ENCODE measurements at places on chromosomes 13 and 19.

GRCh38 chr19:11927227-11927626 lies 2.3 kb downstream of the ZNF700 start:
- DNase-seq, result no peak

- no peak for DNase-seq
These were observed 92.9 kb downstream of the GNG7 start for GRCh38 chr19:2609389-2610116.

GRCh38 chr13:111954661-111955411 lies 112.1 kb upstream of the SOX1 start:
- no peak for DNase-seq

DNA sequence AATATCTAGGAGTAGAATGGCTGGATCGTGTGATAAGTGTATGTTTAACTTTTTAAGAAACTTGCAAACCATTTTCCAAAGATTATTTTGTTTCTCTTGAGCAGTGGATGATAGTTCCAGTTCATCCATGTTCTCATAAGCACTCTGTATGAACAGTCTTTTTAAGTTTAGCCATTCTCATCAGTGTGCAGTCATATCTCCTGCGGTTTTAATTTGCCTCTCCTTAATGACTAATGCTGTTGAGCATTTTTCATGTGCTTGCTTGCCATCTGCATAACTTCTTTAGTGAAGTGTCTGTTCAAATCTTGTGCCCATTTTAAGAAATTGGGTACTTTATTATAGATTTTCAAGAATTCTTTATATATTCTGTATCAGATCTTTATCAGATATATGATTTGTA lies 58.6 kb downstream of the WASF3 start:
- no peak for DNase-seq

GRCh38 chr19:29606420-29606747 lies 301 bp downstream of the POP4 start:
- DNase-seq, result no peak

- peak; percentile 51 for DNase-seq
These were observed at the start of gene IL17D for GRCh38 chr13:20702915-20703779. Gene IL17D, plus strand, starts transcription at chr13:20703699. Its CDS starts 303 bp downstream, at chr13:20704002.

DNA sequence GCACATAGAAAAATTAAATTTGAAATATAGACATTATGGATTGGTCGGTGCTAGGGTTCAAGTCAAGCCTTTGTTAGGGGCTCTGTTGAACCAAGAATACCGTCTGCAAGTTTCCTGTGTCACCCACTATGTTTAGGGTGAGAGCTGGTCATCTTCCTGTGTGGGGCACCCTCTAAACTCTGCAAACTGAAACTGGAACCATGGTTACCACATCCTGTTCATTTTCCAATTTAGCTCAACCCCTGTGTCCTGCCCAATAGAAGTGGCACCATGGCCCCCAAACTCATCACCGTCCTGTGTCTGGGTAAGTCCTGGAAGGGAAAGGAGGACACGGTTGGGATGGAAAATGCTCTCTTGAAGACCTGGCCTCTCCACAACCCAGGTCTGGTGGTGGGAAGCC lies 29.9 kb downstream of the LAIR2 start:
- DNase-seq, result no peak

DNA sequence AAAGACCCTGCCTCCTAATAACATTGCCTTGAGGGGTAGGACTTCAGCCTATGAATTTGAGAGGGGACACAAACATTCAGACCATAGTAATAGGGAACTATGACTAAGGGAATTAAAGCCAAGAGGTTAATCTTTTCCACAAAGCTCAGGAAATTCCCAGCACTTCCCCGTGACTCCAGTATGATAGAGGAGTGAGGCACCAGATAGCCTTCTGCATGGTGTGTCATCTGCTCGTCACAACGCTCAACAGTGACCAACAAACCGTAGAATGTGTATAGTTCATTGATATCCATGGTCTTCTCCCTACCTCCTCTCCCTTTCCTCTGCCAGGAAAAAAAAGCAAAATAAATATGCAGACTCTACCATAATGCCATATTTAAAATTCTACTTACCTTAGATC lies 64.4 kb downstream of the B3GLCT start:
- no peak for DNase-seq

GRCh38 chr13:93098972-93099371 lies 127.6 kb upstream of the GPC6 start:
- no peak for DNase-seq

DNA sequence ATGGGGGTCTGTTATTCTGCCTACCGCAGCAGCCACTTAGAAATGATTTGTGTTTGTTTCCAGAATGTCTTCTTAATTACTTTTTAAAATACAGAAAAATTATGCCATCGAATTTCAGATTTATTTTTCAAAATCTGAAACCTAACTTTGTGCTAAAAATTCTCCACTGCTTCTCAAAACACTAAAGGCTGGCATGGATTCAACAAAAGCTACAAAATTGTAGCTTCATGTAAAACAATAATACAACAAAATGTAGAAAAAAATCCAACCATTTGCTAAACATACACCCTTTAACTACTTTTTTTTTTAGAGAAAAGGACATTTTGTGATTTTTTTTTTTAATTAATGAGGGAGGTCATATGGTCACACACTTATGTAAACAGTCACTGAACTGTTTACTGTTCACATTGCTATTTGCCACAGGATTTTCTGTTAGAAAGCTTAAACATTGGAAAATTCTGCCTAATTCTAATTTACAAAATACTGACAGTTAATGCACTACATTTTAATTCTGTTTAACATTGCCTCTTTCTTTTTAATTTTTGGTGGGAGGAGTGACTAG lies 606.6 kb downstream of the DCT start:
- DNase-seq, result no peak

- no peak for DNase-seq
These were observed 39.2 kb downstream of the TBC1D4 start for GRCh38 chr13:75442736-75443234.

GRCh38 chr13:35471706-35472322 lies 4.7 kb downstream of the MAB21L1 start:
- no peak for DNase-seq

GRCh38 chr13:101382701-101383100 lies 33.6 kb downstream of the NALCN start:
- no peak for DNase-seq

DNA sequence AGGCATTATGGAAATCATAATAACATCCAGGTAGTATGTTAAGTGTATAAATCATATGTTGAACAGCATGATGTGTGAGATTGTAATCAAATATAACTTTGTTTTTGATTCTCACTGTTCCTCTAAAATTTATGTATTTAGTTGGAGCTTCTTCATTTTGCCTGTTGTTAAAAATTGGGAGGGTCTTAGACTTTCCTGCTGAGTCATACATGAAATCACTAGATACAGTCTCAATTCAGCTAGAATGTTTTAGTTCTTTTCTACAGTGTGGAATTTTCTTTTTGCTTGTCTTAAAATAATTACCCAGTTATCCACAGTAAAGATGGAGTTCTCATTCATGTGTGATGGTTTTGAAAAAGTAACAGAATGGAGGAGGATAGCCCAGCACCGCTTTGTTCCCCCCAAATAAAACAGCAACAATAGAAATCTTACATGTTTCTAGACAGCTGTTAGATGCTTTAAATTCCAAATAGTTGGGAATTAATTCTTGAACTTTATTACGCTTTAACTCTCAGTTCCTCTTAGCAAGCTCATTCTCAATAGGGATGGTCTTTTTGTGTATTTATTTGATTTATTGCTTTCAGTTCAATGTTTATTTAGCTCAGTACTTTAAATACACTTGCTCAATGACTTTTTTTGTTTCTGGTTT lies 109.5 kb downstream of the PDS5B start:
- no peak for DNase-seq

DNA sequence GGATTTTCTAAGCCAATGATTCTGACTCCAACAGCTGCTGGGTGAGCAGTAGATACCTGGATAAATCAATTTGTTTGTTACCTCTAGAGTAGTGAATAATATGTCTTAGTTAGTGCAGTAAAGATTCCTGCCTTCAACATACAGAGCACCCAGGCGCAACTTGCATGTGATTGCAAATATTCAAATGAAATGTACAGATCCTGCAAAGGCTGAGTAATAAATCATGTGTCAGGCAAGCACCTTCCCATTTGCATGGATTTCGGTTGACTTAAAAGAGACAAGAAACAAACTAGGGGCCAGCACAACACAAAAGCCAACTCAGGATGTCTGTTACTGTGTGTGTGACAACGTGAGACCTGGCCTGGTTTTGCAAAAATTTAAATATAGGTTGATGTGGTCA lies 79.7 kb downstream of the TNFSF11 start:
- no peak for DNase-seq

DNA sequence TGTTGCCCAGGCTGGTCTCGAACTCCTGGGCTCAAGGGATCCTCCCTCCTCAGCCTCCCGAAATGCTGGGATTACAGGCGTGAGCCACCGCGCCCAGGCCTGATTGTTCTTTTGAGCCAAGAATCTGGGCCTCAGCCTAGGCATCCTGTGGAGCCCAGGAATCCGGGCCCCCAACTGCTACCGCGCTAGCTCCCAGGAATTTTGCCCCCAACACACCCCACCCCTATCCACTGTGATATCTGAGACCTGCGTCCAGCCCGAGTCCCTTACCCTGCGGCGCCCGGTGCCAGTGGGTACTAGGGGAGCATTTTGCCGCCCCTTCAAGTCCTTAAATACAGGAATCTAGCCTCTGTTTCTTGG lies 838 bp upstream of the MYADM start:
- no peak for DNase-seq

- DNase-seq, result no peak
These were observed 48.4 kb downstream of the ZNRF4 start for GRCh38 chr19:5503598-5503997.

GRCh38 chr19:34596115-34596514 lies 80.8 kb downstream of the SCGB2B2 start:
- DNase-seq, result no peak

- DNase-seq, result peak; percentile 54
These were observed 55.5 kb upstream of the KATNAL1 start for GRCh38 chr13:30362869-30363268.

DNA sequence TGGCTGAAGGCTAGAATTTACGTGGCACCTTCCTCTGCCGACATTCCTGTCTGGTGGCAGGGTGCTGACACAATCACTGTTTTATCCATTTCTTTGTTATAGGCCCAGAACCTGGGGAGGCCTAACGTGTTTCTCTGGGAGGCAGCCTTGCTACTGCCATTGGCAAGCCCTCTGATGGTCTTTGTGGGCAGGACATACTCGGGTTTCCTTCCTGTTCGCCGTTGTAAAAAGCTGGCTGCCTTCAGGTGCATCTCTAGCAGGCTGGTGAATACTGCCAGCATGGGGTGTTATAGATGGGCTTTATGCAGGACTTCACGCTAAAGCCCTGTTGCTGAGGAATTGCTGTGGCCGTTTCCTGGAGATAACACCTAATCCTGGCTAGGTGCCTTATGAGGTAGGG lies 28.1 kb downstream of the B3GLCT start:
- DNase-seq, result no peak

- peak; percentile 77 for DNase-seq
These were observed 10.3 kb upstream of the FUT5 start for GRCh38 chr19:5880604-5881078.

All from hindlimb muscle (tissue), 1 donor.